Stimulated activated CD4-positive, alpha-beta T cell treated with anti-CD3 and anti-CD28 coated beads, Interleukin-4, amount 100 ng/mL, for 1 hour (primary cell): ENCODE measurements at places on chromosomes 5 and 9.

DNA sequence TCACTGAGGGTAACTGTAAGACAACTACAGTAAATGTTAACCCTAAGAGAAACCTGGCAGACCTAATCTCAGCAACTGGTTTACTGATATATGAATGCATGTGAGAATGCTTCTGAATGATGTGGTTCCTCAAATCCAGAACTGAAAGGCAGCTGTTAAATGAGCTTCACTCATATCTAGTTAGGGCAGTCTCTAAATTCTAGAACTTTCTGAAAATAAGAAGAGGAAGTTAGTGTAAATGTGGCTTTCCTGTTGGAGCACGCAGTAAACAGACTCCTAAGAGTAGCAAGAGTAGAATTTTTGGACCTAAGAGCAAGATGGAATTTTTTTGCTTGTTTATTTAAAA lies 117.9 kb upstream of the KCNN2 start:
- no peak for DNase-seq

DNA sequence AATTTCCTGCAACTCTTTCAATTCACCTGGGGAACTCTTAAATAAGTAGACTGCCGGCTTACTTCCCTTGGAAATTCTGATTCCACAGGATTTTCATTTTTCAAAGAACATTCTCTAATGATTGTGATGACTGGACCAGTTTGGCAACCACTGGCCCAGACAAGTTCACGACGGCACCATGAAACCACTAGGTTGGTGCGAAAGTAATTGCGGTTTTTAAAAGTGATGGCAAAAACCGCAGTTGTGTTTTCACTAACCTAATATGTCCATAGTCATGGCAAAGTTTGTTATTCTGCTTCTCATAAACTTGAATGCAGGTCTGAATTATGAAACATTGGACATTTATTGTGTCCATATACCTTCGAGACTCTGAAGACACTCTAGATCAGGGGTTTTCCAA lies 317.2 kb downstream of the IRX1 start:
- DNase-seq: no peak

GRCh38 chr9:38176251-38176650 lies 107.2 kb upstream of the SHB start:
- DNase-seq: no peak

DNA sequence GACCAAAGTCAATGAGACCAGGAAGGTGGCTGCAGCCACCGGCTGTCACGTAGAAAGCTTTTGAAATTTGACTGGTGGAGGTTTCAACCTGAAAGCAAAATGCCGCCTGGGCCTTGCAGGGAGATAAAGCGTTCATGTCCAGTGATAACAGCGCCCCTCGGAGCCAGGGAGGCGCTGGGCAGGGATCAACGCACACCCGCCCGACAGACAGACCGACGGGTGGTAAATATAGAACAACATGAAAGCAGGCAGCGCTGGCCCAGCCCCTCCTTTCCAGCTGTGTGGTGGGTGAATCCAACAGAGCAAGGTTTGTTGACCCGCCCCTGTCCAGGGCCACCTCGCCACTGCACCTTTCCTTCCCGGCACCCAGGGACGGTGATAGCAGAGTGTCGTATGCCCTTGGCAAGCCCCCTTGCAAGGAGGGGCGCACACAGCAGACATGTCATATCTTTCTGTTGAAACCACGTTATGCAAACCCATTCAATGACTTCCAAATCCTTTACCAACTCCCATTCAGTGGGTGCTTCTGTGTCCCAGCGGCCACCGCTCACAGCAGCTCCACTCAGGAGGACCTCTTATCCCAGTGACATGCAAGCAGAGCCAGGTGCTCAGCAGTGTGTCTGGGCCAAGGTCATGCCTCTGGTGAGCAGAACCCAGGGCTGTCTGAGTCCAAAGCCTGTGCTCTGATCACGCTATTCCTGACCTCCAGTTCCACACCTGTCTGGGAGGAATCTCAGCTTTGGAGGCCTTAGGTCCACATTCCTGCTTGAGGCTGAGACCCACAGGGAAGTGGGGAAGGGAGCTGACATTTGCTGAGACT lies 38.7 kb downstream of the NKX2-5 start:
- DNase-seq: no peak

DNA sequence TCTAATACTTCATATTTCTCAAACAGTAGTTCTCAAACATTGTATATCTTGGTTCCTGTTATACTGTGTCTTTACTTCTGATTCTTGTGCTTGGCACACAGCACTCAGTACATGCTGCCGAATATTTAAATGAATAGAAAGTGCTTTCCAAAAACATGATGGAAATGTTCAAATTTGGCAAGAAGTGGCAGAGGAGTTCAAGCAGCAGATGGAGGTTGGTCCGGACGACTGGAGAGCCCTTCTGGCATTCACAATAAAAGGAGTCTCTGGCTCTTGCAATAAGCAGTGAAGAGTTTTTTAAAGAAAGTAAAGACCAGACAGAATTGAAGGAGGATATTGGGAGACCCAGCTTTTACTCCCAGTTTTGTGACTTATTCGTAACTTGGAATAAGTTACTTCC lies 36.3 kb downstream of the TSTD2 start:
- DNase-seq: no peak

GRCh38 chr9:129612123-129612522 lies 8.8 kb downstream of the C9orf50 start:
- DNase-seq: no peak

- no peak for DNase-seq
Observed at GRCh38 chr5:77452351-77452750, 39.8 kb downstream of the WDR41 start.

DNA sequence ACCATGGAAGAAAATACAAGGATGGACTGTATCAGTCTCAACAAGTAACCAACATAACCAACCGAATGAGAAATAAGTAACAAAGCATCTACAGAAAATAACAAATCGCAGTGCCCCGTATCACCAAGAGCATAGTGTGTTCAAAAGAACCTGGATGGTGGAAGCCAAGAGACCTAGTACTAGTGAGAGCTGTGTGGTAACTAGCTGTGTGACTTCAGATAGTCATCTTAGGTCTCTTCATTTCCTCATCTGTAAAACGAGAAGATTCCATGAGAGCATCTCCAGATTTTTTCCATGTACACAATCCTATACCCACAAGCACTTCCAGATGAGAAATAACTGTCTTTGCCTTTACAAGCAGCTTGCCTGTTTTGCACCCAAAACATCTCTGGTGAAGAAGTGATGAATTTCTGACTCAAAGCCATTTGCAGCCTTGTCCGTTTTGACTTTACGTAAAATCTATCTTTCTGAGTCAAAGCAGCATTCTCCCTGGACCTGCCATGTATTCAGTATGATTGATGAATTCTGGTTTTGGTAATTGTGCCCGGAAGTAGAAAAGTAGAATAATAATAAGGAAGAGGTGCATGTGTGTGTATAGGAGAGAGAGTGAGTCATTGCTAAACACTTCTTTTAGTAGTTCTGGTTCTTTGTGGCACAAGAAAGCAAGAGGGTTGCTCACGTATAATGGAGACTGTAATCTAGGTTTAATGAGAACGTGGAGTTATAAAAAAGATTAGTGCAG lies 41.0 kb downstream of the AOPEP start:
- no peak for DNase-seq

GRCh38 chr5:111320953-111321352 lies 96.8 kb downstream of the CAMK4 start:
- DNase-seq: no peak

DNA sequence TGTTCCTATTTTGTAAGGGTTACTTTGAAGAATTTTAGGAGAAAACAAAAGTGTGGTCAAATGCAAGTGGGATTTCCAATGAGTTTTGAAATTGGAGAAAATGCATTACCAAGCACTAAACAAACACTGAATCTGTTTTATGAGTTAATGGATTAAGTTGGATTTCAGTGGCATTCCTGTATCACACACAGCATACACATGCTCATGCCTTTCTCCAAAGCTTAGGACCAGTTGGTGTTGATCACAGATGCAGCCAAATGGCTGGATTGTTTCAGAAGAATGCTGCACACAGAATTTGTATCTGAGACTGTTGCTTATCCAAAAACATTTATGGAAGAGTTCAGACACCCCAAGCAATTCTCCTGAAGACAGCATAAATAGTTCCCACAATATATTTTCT lies 611.1 kb downstream of the ACTL7B start:
- no peak for DNase-seq

- DNase-seq: no peak
Observed at GRCh38 chr5:147547730-147548129, 37.9 kb upstream of the DPYSL3 start.

GRCh38 chr9:135152614-135153334 lies 65.3 kb downstream of the OLFM1 start:
- no peak for DNase-seq

DNA sequence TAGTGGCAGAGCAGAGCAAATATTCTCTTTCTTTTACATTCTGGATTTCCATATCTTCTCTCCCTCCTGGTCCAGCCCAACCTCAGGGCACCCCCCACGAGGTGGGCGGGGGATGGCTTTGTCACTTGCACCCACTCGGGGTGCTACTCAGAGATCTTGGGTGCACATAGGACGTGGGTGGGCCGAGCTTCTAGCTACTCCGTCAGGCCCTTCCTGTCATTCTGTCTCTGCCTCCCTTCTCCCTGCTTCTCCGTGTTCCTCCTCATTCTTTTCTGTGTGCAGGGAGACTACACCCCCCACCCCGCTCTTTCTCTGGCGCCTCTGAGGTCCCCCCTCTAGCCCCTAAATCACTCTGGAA lies 19.5 kb downstream of the PCDHGC5 start:
- no peak for DNase-seq

DNA sequence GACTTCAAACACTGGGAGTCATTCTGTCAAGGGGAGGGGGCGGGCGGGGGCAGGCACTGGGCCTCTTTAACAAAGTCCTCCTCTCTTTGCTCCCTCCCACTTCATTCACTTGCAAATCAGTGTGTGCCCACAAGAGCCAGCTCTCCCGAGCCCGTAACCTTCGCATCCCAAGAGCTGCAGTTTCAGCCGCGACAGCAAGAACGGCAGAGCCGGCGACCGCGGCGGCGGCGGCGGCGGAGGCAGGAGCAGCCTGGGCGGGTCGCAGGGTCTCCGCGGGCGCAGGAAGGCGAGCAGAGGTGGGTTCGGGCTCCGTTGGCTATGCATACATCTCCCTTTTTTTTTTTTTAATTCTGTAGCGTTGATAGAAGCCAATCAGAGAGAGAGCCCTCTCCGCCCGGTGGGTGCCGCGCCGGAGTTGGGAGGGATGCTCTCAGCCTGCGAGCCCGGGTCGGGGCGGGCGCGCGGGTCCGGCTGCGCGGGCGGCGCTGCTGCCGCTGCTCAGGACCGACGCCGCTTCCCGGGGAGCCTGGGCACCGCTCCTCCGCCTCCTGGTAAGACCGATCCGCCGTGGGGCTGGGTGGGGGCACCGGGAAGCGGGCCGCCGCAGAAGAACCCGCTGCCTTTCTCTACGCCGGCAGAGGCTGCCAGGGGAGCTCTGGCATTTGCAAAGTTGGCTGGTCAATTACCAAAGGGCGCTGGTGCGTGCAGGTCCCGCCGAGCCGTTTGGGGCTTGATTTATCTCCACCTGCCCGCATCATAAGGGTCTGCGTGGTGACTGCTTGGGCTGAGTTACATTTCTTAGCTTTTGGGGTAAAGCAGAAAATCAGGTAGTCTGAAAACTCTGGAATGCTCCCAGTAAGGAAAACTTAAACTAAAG lies at the start of gene CDH6:
Gene CDH6 (plus strand): TSS at position 96 of the 877 bp plus-strand sequence. CDS start 73,788 bp downstream, outside the sequence.
- peak; percentile 1 for DNase-seq

GRCh38 chr5:141849415-141850243 lies 28.6 kb downstream of the PCDH1 start:
- peak; percentile 72 for DNase-seq

- DNase-seq: no peak
Observed at GRCh38 chr5:175288048-175288621, 155.8 kb downstream of the DRD1 start.

GRCh38 chr5:32713361-32713769 lies 2.2 kb downstream of the NPR3 start:
- DNase-seq: no peak

GRCh38 chr9:110623462-110624025 lies 44.0 kb upstream of the SVEP1 start:
- no peak for DNase-seq

- DNase-seq: no peak
Observed at GRCh38 chr5:181166812-181167733, 19.7 kb downstream of the OR2V2 start.

- DNase-seq: no peak
Observed at GRCh38 chr5:103424453-103425205, 138.0 kb downstream of the NUDT12 start.

GRCh38 chr5:117357886-117358285 lies 783.3 kb upstream of the SEMA6A start:
- DNase-seq: no peak

- DNase-seq: no peak
Observed at GRCh38 chr9:126991183-126991582, 76.6 kb downstream of the RALGPS1 start.

- no peak for DNase-seq
Observed at GRCh38 chr9:113386571-113387393, 10.0 kb upstream of the HDHD3 start.

DNA sequence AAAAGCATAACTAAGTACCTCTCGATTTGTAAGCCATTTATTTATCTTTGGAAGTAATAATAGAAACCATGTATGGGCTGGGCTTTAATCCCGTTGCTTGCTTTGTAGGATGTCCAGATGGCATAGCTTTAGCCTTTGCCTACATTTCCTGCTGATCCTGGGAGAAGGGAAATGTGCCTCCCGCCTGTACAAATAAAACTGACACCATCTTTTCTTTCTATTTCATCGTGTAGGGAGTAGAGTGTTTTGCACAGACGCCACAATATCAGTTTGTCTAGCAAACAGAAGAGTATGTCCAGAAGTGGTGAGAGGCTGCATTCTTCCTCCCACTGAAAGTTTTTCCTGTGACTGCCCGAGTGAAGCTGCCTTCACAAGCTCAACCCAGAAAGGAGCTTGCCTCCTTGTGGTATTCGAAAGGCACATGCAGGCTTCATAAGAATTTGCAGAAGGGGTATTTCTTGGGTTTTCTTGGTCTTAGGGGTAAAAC lies 24.7 kb upstream of the TJP2 start:
- DNase-seq: no peak

DNA sequence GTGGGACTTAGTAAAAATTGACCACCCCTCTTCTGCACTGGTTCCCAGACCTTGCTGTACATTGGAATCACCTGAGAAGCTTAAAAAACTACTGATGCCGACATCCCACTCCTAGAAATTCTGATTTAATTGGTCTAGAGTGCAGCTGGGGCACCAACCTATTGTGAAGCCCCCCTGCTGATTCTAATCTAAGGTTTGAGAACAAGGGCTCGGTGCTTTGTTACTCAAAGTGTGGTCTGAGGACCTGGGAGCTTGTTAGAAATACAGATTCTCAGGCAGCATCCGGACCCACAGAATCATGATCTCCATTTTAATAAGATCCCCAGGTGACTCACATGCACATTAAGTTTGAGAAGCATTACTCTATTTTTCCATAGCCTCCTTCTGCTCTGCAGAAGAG lies 57.8 kb upstream of the LPAR1 start:
- DNase-seq: no peak

GRCh38 chr9:35112257-35113020 lies 3.2 kb downstream of the ATOSB start:
- no peak for DNase-seq
